Activated CD8-positive, alpha-beta memory T cell treated with anti-CD3 and anti-CD28 coated beads for 1 hour (primary cell): ENCODE measurements at places on chromosomes 3 and 15.

- no peak for DNase-seq
Observed at GRCh38 chr15:84818261-84819131, 1.3 kb downstream of the ALPK3 start.

DNA sequence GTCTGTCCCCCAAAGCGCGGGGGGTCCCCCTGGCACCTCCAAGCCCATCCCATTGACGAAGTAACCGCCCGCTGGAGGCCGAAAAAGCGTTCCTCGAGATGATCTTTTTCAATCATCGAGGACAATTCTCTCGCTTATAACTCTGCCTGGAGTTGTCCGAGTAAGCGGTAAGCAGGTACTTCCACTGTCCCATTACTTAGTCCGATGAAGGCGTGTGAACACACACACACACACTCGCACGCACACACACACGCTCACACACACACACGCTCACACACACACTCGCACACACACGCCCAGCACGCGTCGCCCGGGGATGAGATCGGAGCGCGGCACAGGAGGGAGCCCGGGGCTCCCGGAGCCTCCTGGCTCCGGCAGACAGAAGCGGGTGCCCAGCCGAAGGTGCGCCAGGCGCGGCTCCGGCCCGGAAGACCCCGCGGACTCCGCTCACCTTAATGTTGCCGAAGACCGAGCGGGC is 430 bp downstream of the SLCO2A1 start:
- DNase-seq = no peak

DNA sequence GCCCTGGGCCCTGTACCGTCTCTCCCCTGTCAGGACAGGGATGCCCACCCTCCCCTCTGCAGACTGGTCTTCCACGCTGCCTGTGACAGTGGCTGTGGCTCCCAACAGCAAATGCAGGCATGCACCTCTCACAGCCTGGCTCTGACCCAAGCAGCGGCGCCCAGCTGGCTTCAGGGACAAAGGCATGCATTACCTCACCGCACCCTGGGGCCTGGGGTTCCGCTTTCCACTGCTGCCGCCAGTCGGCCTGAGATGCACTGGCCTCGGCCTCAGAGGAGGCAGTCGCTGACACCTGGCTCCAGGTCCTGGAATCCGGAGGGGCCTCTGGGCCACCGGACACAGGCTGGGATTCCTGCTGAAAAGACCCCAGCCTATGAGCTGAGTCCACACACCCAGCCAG is 70.3 kb downstream of the SCN5A start:
- DNase-seq = no peak

- no peak for DNase-seq
Observed at GRCh38 chr3:20182206-20182605, 3.8 kb downstream of the SGO1 start.

GRCh38 chr3:187398955-187399354 is 30.8 kb downstream of the RTP4 start:
- no peak for DNase-seq

DNA sequence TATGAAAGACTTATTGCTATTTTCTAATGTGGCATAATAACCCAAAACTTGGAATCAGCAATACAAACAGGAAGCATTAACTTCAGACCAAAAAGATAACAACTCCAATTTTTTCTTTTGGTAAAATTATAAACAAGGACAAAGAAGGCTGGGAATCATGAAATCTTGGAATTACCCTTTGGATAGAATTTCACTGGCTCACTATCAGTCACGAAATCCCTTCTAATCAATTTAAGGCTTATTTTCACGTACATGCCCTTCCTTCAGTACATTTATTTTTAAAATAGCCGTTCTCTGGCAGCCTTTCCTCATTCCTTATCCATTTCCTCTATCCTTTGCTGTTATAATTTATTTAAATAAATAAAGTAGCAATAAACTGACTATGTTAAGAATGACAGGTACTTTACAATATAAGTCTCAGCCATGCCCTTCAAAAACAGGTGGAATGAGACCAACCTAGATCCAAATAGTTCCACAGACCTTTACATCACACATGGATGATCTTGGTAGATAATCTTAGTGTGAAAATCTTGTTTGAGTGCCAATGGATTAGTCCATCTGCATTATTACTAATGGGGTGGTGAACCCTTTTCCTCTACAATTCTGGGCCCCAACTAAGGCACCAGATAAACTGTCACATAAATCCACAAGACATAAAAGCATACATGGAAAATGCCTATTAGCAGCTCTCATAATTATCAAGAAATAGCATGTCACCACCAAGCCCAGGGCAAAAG is 38.9 kb downstream of the ABI3BP start:
- DNase-seq = no peak

GRCh38 chr3:171649911-171650592 is 160.2 kb downstream of the PLD1 start:
- no peak for DNase-seq

DNA sequence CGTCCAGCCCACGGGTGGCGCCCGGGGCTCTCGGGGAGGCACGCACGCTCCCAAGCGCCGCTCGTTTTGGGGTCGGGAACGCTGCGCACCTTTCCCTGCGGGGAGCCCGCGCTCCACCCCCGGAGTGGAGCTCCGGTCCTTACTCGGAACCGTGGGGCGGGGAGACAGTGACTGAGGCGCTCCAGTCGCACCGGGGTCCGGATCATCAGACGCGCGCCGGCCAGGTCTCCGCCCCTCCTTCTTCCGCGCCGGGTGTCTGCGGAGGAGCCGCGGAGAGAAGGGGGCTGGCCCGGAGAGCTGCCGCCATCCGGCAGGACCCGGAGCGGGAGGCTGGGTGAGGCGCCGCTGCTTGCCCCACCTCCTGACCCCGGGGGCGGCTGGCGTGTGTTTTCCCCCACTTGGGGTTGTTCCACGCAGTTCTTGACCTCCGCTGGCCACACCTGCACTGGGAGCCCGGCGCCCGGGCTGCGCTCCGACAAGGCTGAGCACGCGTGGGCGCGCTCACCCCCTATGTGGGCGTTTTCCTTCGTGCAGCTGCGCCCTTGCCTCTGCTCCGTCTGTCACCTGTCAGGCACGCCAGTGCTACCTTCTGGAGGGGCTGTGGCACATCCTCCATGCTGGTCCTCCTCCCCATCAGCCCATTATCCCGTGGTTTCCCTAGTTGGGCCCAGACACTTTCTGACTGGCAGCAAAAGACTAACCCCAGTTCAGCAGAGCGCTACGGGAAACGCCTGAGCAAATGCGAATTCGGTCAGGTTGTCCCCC is at the start of gene MCF2L2:
Gene MCF2L2 (minus strand): TSS at position 173 of the 765 bp plus-strand sequence. CDS start 642 bp downstream, outside the sequence.
- DNase-seq = peak; percentile 26

- DNase-seq = no peak
Observed at GRCh38 chr3:7144697-7145308, 283.9 kb downstream of the GRM7 start.

GRCh38 chr15:74307827-74308811 is 59.3 kb downstream of the CYP11A1 start:
- no peak for DNase-seq

- DNase-seq = no peak
Observed at GRCh38 chr3:45067941-45068340, 41.8 kb downstream of the CLEC3B start.

DNA sequence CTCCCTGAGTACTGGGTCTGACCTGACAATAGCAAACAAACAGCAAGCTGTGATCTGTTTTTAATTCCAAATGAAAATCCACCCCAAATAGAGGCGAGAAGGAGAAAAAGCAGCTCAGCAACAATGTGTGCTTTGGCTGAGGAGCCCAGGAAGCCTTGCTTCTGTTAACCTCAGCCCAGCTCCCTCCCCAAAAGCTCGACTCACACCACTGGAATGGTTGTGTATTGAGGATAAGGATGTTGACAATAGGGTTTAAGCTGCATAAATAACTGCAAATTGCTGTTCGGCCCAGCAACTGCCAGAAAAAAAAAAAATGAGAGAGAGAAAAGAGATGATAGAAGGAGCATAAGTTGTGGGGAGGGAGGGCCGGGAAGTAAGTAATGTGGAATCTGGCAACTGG is 104.0 kb upstream of the TBC1D5 start:
- DNase-seq = no peak

DNA sequence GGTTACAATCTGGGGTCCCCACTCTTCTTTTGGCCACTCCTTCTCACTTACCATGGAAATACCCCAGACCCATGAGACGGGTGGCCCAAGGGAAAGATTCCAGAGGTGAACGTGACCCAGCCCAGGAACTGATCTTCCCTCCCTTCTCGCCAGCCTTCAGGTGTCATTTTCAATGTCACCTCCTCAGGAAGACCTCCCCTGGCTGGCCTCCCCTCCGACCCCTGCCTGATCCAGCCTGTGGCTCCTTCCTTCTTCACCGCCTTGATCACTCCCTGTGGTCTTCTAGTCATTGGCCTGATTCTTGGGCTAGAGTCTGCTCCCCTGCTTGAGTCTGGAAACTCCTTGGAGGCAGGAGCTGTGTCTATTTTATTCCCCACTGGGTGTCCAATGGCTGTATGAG is 146.1 kb downstream of the SMAD6 start:
- no peak for DNase-seq

DNA sequence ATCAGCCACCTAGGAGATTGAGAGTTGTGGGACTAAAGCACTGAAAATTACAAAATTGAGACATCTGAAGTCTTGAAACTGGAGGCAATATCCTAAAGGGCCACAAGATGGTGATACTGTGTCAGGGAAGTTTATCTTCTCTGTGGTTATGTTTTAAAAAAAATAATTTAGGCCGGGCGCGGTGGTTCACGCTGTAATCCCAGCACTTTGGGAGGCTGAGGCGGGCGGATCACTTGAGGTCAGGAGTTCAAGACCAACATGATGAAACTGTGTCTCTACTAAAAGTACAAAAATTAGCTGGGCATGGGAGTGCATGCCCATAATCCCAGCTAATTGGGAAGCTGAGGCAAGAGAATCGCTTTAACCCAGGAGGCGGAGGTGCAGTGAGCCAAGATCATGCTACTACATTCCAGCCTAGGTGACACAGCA is 17.9 kb upstream of the NIT2 start:
- DNase-seq = no peak

- DNase-seq = no peak
Observed at GRCh38 chr3:28986922-28987321, 293.9 kb upstream of the RBMS3 start.

GRCh38 chr3:145134738-145135137 is 1026.2 kb downstream of the PLOD2 start:
- no peak for DNase-seq

DNA sequence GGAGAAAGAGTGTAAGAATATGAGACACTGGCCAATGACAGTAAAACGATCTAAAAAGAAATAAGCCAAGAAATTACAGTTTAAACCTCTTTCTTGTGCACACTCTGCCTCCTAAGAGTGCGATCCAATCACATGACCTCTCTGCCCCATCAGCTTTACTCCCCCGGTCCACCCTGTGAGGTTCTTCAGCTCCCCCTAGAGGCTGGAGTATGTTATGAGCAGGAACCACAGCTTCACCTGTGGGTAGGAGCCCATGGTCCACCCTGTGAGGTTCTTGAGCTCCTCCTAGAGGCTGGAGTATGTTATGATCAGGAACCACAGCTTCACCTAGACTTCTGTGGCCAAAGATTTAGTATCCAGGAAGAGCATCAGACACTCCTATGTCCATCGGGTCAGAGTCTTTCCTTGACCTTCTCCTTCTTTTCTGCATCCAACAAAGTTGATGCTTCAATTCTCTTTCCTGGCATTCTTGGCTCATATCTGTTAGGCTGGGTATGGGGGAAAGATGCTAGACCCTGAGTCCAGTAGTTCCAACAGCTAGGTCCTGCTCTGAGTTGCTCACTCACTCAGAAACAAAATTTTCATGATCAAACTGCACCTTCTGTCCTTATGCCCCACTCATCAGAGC is 164.0 kb downstream of the MINAR1 start:
- no peak for DNase-seq

DNA sequence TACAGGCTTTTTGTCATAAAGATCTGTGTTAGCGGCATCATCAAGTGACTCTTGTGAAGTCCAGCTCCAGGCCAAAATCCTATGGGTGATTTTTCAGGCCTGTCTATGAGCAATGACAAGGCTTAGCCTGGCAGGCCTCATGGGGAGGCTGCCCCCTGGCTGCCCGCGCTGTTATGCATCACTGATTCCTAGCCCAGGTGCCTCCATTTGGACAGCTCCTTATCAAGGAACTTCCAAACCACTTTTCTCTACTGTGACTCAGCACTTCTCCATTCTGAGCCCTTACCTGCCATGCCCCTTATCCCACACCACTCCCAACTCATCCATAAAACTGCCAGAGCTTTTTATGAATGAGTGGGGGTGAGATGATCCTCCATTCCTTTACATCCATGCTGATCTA is 91.5 kb upstream of the C3orf80 start:
- DNase-seq = no peak

- no peak for DNase-seq
Observed at GRCh38 chr3:122533931-122534334, 19.2 kb upstream of the KPNA1 start.

GRCh38 chr3:120299403-120299802 is 14.4 kb upstream of the GPR156 start:
- DNase-seq = no peak

GRCh38 chr3:79490165-79491028 is 277.4 kb downstream of the ROBO1 start:
- DNase-seq = no peak

- DNase-seq = no peak
Observed at GRCh38 chr15:43352693-43353382, 18.0 kb downstream of the ZSCAN29 start.

GRCh38 chr3:113852506-113852905 is 13.9 kb downstream of the GRAMD1C start:
- no peak for DNase-seq

GRCh38 chr3:129527262-129527661 is 1.2 kb upstream of the RHO start:
- no peak for DNase-seq

GRCh38 chr3:71903112-71903495 is 118.2 kb upstream of the PROK2 start:
- DNase-seq = no peak
